Activated naive CD8-positive, alpha-beta T cell treated with anti-CD3 and anti-CD28 coated beads, Interleukin-2, amount 10 ng/mL, durations not matched to agents 7 days and 5 days (primary cell): ENCODE measurements at places on chromosomes 6 and 20. TPM values are rescaled to one million over a fixed set of nuclear protein-coding genes. Genes with fewer than 3 reads are reported as not detected.

- no peak for DNase-seq
- no peaks in the 10 kb centered on the region for H3K27me3 ChIP-seq
- H3K4me1 ChIP-seq, result peaks cover 4% of the 10 kb centered on the region
- H3K36me3 ChIP-seq, result peaks cover 21% of the 10 kb centered on the region
- H3K4me3 ChIP-seq, result no peak overlapping the region
Observed at GRCh38 chr6:97214671-97215070, 68.3 kb downstream of the MMS22L start.

- no peak for DNase-seq
- H3K27ac ChIP-seq, result no peak overlapping the region
- H3K27me3 ChIP-seq, result peaks cover 3% of the 10 kb centered on the region
- no peak overlapping the region for H3K4me3 ChIP-seq
Observed at GRCh38 chr6:2714111-2714895, 36.4 kb downstream of the MYLK4 start.

GRCh38 chr6:134437376-134437775 is 119.5 kb upstream of the SGK1 start:
- H3K27ac ChIP-seq, result peak overlapping the region; percentile 88
- H3K4me1 ChIP-seq, result peaks cover 19% of the 10 kb centered on the region
- peak overlapping the region; percentile 58 for H3K4me3 ChIP-seq

GRCh38 chr6:125968493-125968892 is 11.9 kb downstream of the HINT3 start:
- no peak for DNase-seq
- H3K27me3 ChIP-seq, result no peaks in the 10 kb centered on the region
- H3K36me3 ChIP-seq, result peaks cover 17% of the 10 kb centered on the region
- no peak overlapping the region for H3K4me3 ChIP-seq
- peaks cover 3% of the 10 kb centered on the region for H3K4me1 ChIP-seq

- peaks cover 2% of the 10 kb centered on the region for H3K36me3 ChIP-seq
- peaks cover 19% of the 10 kb centered on the region for H3K4me1 ChIP-seq
- H3K27ac ChIP-seq, result peak overlapping the region; percentile 87
- H3K4me3 ChIP-seq, result peak overlapping the region; percentile 33
- peak; percentile 51 for DNase-seq
Observed at GRCh38 chr6:79671600-79672266, 40.6 kb downstream of the SH3BGRL2 start.

Gene LY86
- total RNA-seq, result 5.5 TPM

Gene SEL1L2
- total RNA-seq, result not detected
